ENCODE measurements at places on chromosomes 4 and X.
A peak's percentile ranks its signal among the peaks of the same experiment; 100 is the strongest.

GRCh38 chrX:67651437-67652142, 107.8 kb downstream of the AR start:
- DNase-seq = no peak

- DNase-seq = no peak
These were observed 38.9 kb downstream of the WDR1 start for GRCh38 chr4:10077483-10078335.

GRCh38 chr4:162282684-162283083, 118.9 kb upstream of the FSTL5 start:
- DNase-seq = no peak

GRCh38 chr4:181372014-181372413, 871.2 kb upstream of the TENM3 start:
- DNase-seq = no peak

DNA sequence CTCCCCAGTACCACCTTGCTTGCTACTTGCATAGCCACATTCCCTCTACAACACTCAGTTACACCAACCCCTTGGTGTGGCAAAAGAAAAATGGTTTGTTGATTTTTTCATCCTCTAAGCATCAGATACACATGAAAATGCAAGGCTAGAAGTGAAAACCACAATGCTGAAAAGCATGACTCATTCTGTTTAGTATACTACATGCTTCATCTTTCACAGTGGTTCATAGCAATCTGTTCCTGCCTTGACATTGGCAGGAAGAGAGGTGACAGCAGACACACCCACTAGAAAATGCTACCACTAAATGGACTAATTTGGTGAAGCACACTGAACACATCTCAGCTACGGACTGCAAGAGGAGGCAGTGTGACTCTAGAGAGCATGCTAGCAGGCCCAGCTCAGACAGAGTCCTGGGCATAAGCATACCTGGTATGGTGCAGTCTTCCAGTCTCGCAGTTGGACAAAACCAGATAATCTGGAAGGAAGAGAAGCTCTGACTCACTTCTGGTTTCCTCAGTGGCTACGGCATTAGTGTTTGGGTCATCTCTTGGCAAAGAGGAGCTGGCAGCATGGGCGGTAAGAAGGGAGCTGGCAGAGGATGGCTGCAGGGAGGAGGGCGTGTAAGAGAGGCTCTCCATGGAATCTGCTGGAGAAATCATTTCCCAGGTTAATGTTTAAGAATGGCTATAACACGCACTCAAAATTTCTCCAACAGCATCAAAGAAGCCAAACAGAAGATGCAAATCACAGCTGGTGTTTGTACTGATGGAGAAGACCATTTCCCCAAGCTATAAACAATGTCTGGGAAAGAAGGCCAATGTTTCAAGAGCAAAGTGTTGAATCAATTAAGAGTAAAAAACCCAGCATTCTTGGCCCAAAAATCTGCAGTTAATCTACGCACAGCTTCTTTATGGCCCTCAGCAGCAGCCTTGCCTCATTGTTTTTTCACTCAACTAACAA, 37.8 kb downstream of the GAB3 start:
- DNase-seq = no peak

GRCh38 chr4:5971078-5971450, 47.2 kb downstream of the C4orf50 start:
- no peak for DNase-seq

- no peak for DNase-seq
These were observed 47.4 kb upstream of the HOPX start for GRCh38 chr4:56728512-56728911.

DNA sequence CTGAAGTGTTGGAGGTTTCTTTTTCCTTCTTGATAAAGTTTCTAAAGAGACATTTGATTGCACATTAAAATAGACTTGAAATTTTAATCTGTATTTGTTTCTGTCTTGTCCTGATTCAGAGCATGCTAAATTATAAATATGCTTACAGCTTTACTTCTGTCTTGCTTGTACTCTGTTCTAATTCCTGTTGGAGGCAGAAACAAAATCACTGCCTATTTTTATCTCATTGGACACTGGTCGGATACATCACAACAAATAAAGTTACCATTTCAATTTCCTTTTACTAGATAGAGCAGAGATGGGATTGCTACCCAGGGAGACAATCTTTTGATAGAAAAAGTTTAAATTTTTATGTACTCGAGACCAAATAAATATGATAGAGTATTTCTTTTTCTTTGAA, 6.9 kb downstream of the ANK2 start:
- DNase-seq = no peak

DNA sequence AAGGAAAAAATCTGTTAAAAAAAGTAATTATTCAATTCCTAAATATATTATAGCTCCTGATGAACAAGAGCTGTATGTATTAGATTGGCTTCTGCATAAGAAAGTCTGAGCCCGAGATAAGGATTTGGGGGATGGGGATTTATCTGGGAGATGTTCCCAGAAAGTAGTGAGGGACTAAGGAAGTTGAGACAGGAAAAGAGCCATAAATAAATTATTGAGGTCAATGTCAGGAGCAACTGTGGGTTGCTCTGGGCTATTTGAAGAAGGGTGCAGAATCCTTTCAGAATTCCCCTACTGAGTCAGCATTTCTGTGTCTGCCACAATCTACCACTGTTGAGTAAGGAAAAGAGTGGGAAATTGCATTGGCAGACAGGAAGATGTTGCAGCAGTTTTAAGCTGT, 3.1 kb upstream of the TDO2 start:
- DNase-seq = no peak

GRCh38 chr4:105714932-105715331, 6.3 kb downstream of the GSTCD start:
- no peak for DNase-seq

DNA sequence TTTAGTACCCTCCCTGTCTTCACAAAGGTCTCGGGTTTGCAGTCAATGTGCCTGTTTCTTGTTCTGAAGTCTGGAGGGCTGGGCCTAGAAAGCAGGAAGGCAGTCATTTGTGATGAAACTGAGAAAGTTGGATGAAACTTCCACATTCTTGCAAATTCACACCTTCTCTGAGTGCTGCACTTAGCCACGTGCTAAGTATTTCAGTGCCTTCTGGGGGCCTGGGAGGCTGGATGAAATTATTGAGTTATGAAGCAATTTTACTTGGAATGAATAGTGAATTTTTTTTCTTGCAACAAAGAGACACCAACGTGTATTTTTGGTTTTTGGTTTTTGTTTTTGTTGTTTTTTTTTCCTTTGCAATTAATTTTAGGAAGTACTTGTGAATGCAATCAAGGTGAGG, 71.2 kb downstream of the MSX1 start:
- no peak for DNase-seq

DNA sequence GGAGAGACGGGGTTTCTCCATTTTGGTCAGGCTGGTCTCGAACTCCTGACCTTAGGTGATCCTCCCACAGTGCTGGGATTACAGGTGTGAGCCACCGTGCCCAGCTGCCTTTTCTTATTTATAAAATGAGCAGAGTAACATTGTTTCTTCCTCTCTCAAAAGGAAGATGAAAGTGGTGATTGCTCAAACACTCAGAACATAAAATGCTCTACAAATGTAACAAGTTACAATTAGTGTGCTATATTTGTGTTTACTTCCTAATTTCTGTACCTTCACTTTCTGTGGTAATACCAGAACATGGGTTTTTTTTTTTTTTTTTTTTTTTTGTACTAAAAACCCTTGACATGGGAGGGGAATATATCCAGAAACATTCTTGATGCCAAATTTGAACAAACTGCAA, 197.9 kb downstream of the MGST2 start:
- DNase-seq = no peak

GRCh38 chrX:13367950-13368349, 48.1 kb upstream of the ATXN3L start:
- no peak for DNase-seq

DNA sequence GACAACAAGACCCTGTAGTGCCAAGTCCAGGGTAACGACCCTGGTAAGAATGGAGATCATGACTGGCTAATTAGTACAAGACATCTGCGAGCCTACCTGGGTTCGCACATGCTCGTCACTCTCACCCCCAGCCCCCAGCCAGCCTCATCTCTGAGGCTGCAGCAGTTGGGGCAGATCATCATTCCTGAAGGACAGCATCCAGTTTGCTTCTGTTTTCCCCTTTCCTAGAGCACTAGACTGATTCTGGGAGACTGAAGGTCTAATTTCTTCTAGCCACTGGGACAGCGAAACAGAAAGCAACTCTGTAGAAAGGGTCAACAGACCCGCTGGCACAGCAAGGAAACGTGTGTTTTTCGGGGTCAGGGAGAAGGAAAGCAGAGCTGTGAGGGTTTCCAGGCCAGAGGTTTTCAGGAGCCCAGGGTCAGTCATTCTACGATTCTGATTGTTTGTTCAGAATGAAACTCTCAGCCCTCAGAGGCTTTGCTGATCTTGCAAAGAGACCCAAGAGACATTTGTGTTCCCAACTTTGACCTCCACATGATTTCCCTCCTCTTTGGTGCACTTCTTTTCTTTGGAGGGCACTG, 343.1 kb upstream of the NOCT start:
- no peak for DNase-seq

DNA sequence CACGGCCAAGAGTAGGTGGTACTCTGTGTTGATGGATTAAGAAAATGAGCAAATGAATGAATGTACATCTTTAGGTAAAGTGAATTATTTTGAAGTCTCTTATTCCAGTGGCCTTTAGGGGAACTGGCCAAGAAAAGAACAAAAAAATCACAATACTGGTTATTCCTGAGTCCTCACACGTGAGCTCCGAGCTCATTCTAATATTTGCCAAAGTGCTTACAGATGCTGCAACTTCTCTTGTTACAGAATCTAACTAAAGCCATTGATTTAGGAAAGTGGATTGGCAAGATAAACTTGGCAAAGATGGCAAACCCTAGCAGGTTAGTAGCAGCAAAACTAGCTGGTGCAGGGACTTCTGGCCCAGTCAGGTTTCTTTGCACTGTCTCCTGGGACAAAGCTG, 37.6 kb downstream of the IDS start:
- no peak for DNase-seq

GRCh38 chrX:134880866-134881265, 109.9 kb upstream of the SMIM10 start:
- no peak for DNase-seq

GRCh38 chr4:159071178-159071968, 31.5 kb upstream of the RAPGEF2 start:
- DNase-seq = no peak

- DNase-seq = no peak
These were observed 977.8 kb upstream of the TENM3 start for GRCh38 chr4:181265370-181265769.

- DNase-seq = no peak
These were observed 5.1 kb downstream of the GJB1 start for GRCh38 chrX:71228063-71228642.

- DNase-seq = no peak
These were observed 67.5 kb downstream of the PPP1R2C start for GRCh38 chrX:42710452-42710851.

DNA sequence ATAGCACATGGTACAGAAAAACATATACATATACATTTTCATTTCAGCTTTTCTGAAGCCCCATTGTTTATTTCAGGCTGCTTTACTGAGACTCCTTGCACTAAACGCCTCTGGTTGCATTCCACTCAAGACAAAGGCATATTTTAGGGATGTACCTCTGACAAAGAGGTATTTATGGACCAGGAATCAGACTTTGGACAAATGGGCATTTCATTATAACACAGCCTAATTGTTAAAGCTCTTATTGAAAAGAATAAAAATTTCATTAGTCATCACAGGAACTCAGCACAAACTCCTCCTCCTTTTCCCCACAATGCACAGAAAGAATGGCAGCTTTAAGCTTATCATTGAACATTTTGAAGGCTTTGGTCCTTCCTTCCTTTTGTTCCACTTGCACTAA, 62.9 kb upstream of the UGT8 start:
- DNase-seq = no peak

- DNase-seq = no peak
These were observed 30.9 kb downstream of the PAGE2 start for GRCh38 chrX:55119712-55120111.

- DNase-seq = peak; percentile 32
These were observed 1.9 kb upstream of the HAUS3 start for GRCh38 chr4:2243681-2244380.

GRCh38 chr4:82433791-82434190, 3.4 kb downstream of the ENOPH1 start:
- no peak for DNase-seq

DNA sequence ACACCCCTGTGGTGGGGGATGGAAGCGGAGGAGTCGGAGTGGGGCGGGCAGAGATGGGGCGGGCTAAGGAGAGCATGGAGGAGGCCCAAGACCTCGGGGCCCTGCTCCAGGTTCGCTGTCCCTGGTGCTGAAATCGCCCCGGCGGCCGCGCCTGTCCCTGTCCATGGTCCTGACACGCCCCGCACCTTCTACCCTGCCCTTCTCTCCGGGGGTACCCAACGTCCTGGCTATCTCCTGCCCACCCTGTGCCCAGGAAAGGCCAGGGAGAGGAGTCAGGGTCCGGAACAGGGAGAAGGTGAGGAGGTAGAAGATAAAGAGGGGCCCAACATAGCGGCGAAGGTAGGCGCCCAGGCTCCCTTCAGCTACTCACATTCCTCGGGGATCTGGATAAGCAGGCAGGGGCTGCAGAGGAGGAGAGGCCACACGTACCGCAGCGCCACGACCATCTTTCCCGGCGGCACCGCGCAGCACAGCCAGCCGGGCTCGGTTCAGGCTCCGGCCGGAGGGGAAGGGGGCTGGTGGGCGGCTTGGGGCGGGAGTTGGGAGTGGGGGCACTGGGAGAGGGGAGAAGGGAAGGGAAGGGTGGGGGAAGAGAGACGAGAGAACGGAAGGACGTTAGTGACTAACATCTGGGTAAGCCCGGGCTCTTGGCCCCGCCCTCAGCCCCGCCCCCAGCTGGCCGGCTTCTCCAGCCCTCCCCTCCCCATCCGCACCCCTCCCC, 10.4 kb downstream of the L1CAM start:
- peak; percentile 69 for DNase-seq

- DNase-seq = peak; percentile 71
These were observed 689 bp downstream of the METAP1 start for GRCh38 chr4:98996056-98996764.

DNA sequence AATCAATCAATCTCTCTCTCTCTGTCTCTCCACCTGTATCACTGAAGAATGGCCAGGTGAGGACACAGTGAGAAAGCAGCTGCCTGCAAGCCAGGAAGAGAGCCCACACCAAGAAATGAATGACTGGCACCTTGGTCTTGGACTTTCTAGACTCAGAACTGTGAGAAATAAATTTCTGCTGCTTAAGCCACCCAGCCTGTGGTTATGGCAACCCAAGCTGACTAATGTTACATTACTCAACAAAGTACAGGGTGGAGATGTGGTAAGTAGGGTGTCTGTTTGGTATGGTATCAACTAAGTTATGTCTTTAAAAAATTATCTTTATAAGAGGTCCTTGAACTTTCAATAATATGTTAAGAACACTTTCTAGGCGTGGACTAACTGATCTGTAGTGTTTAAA, 159.3 kb downstream of the EPHA5 start:
- DNase-seq = no peak

DNA sequence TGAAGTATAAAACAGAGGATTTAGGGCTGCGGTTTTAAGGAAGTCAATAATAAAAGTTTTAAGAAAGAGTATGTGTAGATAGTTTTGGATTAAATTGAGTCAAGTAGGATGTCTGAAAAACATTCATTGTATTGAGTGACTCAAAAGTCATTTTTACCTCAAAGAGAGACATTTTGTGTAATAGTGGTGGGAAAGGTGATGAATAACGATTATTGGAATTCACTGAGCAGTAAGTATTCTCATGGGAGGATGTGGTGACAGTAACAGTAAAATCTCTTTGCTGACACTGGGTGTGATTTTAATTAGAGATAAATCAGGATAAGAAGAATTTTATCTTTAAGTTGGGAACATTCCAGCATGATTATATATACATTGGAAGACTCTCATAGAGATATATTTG, 233.6 kb downstream of the PDHA2 start:
- DNase-seq = no peak

- DNase-seq = no peak
These were observed 59.4 kb upstream of the ARSJ start for GRCh38 chr4:114038762-114039387.

GRCh38 chr4:6873291-6873690, 36.3 kb upstream of the TBC1D14 start:
- no peak for DNase-seq
